Vein endothelial cell (primary cell): ENCODE measurements at places on chromosomes 3 and 15. TPM values are rescaled to one million over a fixed set of nuclear protein-coding genes. Genes with fewer than 3 reads are reported as not detected.

Gene GADL1
- total RNA-seq = 0.48 and 0.65 TPM in 2 replicates

Gene CNTN3
- total RNA-seq = under 0.01 TPM in 1 of 2 replicates, not detected in the other

Gene MUC20
- 0.38 and 2.0 TPM in 2 replicates for total RNA-seq

Gene SUSD5
- total RNA-seq = 3.9 and 4.3 TPM in 2 replicates

Gene GXYLT2
- 1.1 and 2.3 TPM in 2 replicates for total RNA-seq

Gene ISLR
- total RNA-seq = under 0.01 and 0.76 TPM in 2 replicates

Gene GCSAM
- total RNA-seq = not detected in 2 replicates

Gene C3orf49
- total RNA-seq = not detected in 2 replicates

Gene CRYGS
- total RNA-seq = 1.3 TPM in 2 replicates

Gene FGD5
- 127 and 130 TPM in 2 replicates for total RNA-seq

Gene CMTM8
- total RNA-seq = 5.8 and 6.9 TPM in 2 replicates

Gene ZNF662
- 1.6 and 3.2 TPM in 2 replicates for total RNA-seq

Gene CLSTN2
- under 0.01 and 0.65 TPM in 2 replicates for total RNA-seq
